AG09309 (cell line): ENCODE measurements at places on chromosomes 11 and 22.

- no peak for DNase-seq
Measured at GRCh38 chr11:123532131-123532530, 102.1 kb downstream of the GRAMD1B start.

GRCh38 chr11:110891411-110891810 is 179.2 kb upstream of the ARHGAP20 start:
- peak; percentile 17 for DNase-seq

GRCh38 chr11:71151561-71151960 is 100.8 kb downstream of the SHANK2 start:
- no peak for DNase-seq

- DNase-seq = no peak
Measured at GRCh38 chr11:100861212-100861611, 174.1 kb downstream of the ARHGAP42 start.

DNA sequence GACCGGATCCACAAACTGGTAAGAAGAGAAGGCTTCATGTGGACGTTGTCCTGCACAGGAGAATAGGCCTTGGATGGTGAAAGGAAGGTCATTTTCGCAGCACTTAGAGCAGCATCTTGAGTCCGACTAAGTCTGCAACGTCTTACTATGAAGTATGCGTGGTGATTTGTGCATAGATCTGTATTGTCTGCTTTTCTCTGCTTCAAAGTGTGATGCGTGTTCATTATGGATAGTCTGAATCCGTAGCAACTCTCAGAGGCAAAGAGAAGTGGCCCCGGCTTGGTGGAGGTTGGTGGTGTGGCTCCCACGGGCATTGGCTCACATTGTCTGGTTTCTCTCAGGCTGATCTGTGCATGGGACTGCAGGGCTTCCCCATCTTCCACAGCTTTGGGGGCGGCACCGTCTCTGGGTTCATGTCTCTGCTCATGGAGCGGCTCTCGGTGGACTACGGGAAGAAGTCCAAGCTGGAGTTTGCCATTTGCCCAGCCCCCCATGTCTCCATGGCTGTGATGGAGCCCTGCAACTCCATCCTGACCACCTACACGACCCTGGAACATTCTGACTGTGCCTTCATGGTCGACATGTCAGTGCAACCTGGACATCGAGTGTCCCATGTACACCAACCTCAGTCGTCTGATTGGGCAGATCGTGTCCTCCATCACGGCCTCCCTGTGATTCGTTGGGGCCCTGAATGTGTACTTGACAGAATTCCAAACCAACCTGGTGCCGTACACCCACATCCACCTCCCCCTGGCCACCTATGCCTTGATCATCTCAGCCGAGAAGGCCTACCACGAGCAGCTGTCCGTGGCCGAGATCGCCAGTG is 21.5 kb downstream of the LRRC74B start:
- no peak for DNase-seq

GRCh38 chr11:131685906-131686305 is 315.5 kb downstream of the NTM start:
- no peak for DNase-seq

GRCh38 chr11:7603031-7603781 is 70.1 kb downstream of the CYB5R2 start:
- peak; percentile 44 for DNase-seq

GRCh38 chr11:127308291-127308690 is 307.7 kb upstream of the KIRREL3 start:
- no peak for DNase-seq

DNA sequence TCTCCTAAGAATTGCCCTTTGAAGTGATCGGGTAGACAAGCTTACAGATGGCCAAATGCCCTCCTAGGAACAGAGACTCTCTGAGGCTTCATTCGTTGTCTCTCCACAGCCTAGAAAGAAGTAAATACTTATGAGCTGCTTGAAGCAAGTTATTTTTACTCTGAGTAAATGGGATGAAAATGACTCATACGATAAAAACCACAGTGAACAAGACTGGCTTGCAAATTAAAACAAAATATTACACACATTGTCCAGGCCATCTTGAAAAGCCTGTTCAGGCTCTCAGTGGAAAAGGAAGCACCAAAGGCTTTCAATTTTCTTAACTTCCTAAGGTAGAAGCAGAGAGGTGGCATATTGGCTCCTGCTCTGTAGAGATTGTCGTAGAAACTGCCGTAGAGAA is 294.2 kb downstream of the NELL1 start:
- no peak for DNase-seq

DNA sequence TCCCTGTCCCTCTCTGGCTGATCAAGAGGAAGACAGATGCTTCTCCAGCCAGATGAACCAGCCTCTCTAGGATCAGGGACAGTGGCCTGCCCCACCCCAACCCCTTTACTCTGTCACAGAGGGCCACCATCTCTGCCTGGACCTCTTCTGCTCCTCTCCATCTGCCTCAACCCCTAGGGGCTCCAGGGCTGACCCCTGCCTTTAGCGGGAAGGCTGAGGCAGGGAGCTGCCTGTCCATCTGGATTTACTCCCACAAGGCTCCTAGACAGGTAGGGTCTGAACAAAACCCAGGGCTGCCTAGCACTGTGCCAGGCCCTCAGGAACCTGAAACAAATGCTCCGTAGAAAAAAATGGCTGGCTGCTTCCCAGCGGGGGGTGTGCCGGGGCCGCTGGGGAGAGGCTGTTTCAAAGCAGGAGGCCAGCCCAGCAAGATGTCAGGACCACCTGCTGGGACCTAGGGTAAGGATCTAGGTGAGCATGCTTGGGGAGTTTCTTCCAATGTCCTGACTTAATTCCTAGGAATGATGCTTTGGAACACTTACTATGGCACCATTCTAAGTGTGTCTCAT is 3.2 kb downstream of the CHST1 start:
- no peak for DNase-seq

- DNase-seq = no peak
Measured at GRCh38 chr11:78399136-78399535, 18.5 kb downstream of the GAB2 start.

- DNase-seq = no peak
Measured at GRCh38 chr11:44793350-44794090, 66.8 kb downstream of the TSPAN18 start.

DNA sequence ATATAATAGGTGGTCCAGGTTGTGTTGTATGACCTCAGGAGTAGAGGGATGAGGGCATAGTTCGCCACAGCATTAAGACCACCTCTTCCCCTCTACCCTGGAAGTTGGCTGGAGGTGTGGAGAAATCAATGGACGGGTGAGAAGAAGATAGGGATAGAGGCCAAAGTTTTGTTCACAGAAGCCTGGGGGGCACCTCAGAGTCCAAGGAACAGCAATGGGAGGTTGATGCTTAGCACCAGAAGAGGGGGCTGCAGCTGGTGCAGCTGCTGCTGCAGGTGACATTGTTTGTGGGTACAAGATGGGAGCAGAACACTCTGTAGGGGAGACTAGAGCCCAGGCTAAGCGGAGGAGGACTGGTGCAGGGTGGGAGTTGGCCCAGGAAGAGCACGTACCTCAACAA is 31.2 kb upstream of the SPON1 start:
- no peak for DNase-seq

DNA sequence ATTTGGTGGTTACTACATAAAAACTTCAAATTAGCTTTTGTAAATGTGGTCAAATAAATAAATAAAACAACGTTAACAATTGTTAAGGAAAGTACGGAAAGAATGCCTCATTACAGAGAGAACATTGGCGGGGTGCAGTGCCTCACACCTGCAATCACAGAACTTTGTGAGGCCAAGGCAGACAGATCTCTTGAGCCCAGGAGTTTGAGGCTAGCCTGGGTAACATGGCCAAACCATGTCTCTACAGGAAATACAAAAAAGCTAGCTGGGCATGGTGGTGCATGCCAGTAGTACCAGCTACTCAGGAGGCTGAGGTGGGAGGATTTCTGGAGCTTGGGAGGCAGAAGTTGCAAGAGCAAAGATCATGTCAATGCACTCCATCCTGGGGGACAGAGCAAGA is 59.4 kb upstream of the VPREB1 start:
- no peak for DNase-seq
